Type B pancreatic cell (in vitro differentiated cells): ENCODE measurements at places on chromosomes 2 and 18. TPM values are rescaled to one million over a fixed set of nuclear protein-coding genes. Genes with fewer than 3 reads are reported as not detected.

Gene IL37
- total RNA-seq, result not detected in 2 replicates

Gene DNAJC5G
- total RNA-seq, result not detected in 2 replicates

Gene CNTNAP5
- total RNA-seq, result 3.3 and 5.0 TPM in 2 replicates

Gene STPG4
- 0.36 TPM in 1 of 2 replicates, not detected in the other for total RNA-seq

Gene BOK
- 41.5 and 108 TPM in 2 replicates for total RNA-seq

Gene NXPH2
- 1.1 and 5.0 TPM in 2 replicates for total RNA-seq

Gene SERPINB13
- total RNA-seq, result 3.7 and 5.9 TPM in 2 replicates

Gene SLC4A5
- total RNA-seq, result 1.5 and 6.4 TPM in 2 replicates

Gene TGFA
- total RNA-seq, result 6.8 and 21.0 TPM in 2 replicates

Gene CPLX4
- not detected in 2 replicates for total RNA-seq

Gene ALLC
- total RNA-seq, result not detected in 2 replicates
